ENCODE measurements at places on chromosomes 13 and 19.

GRCh38 chr19:1253514-1254080, 5.2 kb downstream of the MIDN start:
- DNase-seq, result no peak

GRCh38 chr13:60230593-60230992, 66.9 kb upstream of the DIAPH3 start:
- no peak for DNase-seq

GRCh38 chr19:10655457-10656312, 1.5 kb downstream of the ILF3 start:
- DNase-seq, result no peak

- DNase-seq, result no peak
Measured at GRCh38 chr13:94886191-94886590, 173.8 kb upstream of the SOX21 start.

GRCh38 chr19:12774588-12775555, at the start of gene HOOK2:
TSS of gene HOOK2 (minus strand) at chr19:12775552. CDS start at chr19:12775449, 103 bp downstream.
- no peak for DNase-seq

- DNase-seq, result peak; percentile 44
Measured at GRCh38 chr19:35000647-35001501, 751 bp downstream of the GRAMD1A start.

GRCh38 chr19:45569619-45570421, 14.8 kb downstream of the OPA3 start:
- DNase-seq, result peak; percentile 36

GRCh38 chr13:50577806-50578205, 265.7 kb downstream of the DLEU7 start:
- no peak for DNase-seq

Data from activated T-helper 9 cell treated with anti-CD3 and anti-CD28 coated beads, Interleukin-2, amount 50 U/mL, for 16 hours (primary cell).